ENCODE measurements at places on chromosomes 3 and 15.

- DNase-seq, result no peak
Observed at GRCh38 chr3:116288485-116288884, 156.8 kb downstream of the LSAMP start.

GRCh38 chr15:82647045-82647834 is at the start of gene CPEB1:
Gene CPEB1 (minus strand): TSS chr15:82647363. CDS start chr15:82628459, 18,904 bp downstream.
- no peak for DNase-seq

DNA sequence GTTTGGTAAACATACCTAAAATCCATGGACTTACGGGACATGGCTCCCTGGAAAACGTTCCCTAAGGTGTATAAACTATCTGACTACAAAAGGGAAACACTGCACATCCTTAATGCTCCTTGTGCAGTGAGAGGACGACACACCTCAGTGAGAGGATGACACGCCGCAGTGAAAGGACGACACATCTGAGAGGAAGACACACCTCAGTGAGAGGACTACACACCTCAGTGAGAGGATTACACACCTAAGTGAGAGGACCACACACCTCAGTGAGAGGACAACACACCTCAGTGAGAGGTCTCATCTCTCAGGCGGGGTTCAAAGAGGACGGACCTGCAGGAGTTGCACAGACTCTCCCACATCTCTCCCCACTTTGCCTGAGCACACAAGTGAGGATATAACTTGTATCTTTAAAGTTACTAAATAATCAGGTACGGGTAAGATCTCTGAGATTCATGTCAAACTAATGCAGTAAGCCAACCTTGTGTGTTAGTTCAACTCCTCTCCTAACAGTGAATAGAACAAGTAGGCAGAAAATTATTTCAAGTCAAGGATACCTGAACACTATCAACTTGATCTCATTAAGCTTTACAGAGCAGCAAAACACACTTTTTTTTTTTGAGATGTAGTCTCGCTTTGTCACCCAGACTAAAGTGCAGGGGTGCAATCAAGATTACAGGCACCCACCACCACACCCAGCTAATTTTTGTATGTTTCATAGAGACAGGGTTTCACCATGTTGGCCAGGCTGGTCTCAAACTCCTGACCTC is 32.1 kb downstream of the HERC2 start:
- no peak for DNase-seq

DNA sequence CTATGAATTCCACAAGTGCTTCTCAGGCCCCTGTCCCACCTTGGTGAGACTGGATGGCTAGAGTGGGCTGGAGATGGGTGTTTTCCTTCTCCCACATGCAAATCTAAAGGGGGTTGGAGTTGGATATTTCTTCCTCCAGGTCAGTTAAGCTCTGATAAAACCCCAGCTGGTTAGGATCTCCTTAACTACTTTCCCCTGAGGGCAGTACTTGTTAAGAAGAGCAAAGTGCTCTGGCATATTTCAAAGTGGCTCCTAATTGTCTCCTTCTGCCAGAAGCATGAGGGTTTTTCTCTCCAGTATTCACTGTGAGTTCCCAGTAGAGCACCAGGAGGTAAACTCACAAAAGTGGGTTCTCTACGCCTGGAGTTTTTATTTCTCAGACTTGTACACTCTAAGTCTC is 31.4 kb downstream of the COL6A6 start:
- no peak for DNase-seq

GRCh38 chr3:25427942-25428788 is at the start of gene RARB:
Gene RARB (plus strand): TSS chr3:25428263. CDS start chr3:25428732, 469 bp downstream.
- DNase-seq, result peak; percentile 78

DNA sequence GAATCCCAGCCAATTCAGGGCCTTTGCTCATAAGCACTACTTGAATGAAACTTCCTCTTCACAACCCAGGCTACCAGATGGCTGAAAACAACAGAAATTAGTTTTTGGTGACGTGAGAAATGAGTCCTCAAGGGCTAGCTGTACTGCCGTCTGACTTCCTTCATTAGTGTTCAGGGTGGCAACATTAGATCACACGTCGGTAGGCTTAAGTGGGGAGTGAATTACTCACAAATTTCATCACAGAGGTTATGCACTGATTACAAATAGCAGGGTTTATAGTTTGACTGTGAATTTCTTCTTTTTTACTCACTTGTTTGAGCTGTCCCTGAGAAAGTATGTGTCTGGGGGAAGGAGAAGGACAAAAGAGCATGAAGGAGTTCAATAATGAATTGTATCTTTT is 397.2 kb downstream of the GAP43 start:
- DNase-seq, result no peak

- no peak for DNase-seq
Observed at GRCh38 chr3:37591116-37591781, 270.4 kb upstream of the CTDSPL start.

GRCh38 chr15:55758580-55758986 is 15.6 kb upstream of the PRTG start:
- DNase-seq, result no peak

- DNase-seq, result no peak
Observed at GRCh38 chr15:73114064-73114463, 61.8 kb downstream of the NEO1 start.
